Activated CD4-positive, alpha-beta memory T cell treated with anti-CD3 and anti-CD28 coated beads, Interleukin-2, amount 10 ng/mL, durations not matched to agents 7 days and 5 days (primary cell): ENCODE measurements at places on chromosomes 3 and 15.

DNA sequence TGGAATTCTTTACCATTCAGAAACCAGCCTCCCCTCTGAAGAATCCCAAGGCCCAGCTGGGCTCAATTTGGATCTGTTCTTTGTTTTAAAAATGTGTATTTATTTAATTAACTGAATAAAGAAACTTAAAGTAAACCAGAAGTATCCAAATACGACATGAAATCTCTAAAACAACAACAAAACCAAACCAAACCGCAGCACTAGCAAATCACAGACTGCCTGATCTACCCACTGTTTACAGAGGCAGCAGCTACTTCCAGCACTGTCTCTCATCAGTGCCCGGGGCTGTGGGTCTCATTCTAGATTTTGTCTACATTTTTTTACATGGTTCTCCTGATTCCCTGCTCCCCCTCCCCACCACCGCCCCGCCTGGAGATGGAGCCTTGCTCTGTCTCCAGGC is 2.3 kb downstream of the FLNB start:
- no peak for DNase-seq
- H3K36me3 ChIP-seq: peaks cover 8% of the 10 kb centered on the region
- no peaks in the 10 kb centered on the region for H3K27me3 ChIP-seq
- no peak overlapping the region for H3K4me3 ChIP-seq
- peaks cover 50% of the 10 kb centered on the region for H3K4me1 ChIP-seq

- peaks cover 2% of the 10 kb centered on the region for H3K27me3 ChIP-seq
- H3K36me3 ChIP-seq: no peaks in the 10 kb centered on the region
- DNase-seq: no peak
- no peak overlapping the region for H3K4me3 ChIP-seq
- peaks cover 7% of the 10 kb centered on the region for H3K4me1 ChIP-seq
Observed at GRCh38 chr3:13148126-13148525, 74.9 kb upstream of the IQSEC1 start.

GRCh38 chr3:26915208-26915607 is 292.6 kb downstream of the LRRC3B start:
- no peaks in the 10 kb centered on the region for H3K27me3 ChIP-seq
- DNase-seq: no peak
- no peaks in the 10 kb centered on the region for H3K36me3 ChIP-seq
- H3K4me3 ChIP-seq: no peak overlapping the region
- no peaks in the 10 kb centered on the region for H3K4me1 ChIP-seq

DNA sequence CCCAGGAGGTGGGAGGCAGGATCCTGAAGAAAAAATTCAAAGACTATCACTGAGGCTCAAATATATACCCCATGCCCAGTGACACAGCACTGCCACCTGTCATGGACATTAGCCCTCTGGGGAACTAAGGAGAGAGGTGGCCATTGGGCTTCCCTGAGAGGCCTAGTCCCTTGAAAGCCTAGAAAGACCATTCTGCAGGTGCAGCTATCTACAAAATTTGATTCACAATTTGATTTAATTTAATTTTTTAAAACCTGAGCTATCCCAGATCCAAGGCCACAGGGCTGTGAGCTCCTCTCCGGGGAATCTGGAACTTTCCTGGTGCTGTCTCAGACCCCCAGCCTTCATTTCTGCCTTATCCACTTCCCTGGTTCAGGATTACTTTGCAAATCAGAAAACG is 16.9 kb upstream of the KLHL24 start:
- no peaks in the 10 kb centered on the region for H3K36me3 ChIP-seq
- no peak overlapping the region for H3K27ac ChIP-seq
- no peak for DNase-seq
- no peak overlapping the region for H3K4me3 ChIP-seq
- no peaks in the 10 kb centered on the region for H3K4me1 ChIP-seq
- peaks cover 5% of the 10 kb centered on the region for H3K27me3 ChIP-seq

GRCh38 chr3:18295171-18295920 is 129.8 kb downstream of the SATB1 start:
- no peak overlapping the region for H3K27ac ChIP-seq
- H3K4me3 ChIP-seq: no peak overlapping the region
- peaks cover 9% of the 10 kb centered on the region for H3K27me3 ChIP-seq
- H3K36me3 ChIP-seq: no peaks in the 10 kb centered on the region
- H3K4me1 ChIP-seq: no peaks in the 10 kb centered on the region
- peak; percentile 32 for DNase-seq

- DNase-seq: no peak
- no peak overlapping the region for H3K4me3 ChIP-seq
- no peak overlapping the region for H3K27ac ChIP-seq
- no peaks in the 10 kb centered on the region for H3K4me1 ChIP-seq
- H3K36me3 ChIP-seq: no peaks in the 10 kb centered on the region
Observed at GRCh38 chr3:144989807-144990206, 1018.2 kb downstream of the DIPK2A start.

DNA sequence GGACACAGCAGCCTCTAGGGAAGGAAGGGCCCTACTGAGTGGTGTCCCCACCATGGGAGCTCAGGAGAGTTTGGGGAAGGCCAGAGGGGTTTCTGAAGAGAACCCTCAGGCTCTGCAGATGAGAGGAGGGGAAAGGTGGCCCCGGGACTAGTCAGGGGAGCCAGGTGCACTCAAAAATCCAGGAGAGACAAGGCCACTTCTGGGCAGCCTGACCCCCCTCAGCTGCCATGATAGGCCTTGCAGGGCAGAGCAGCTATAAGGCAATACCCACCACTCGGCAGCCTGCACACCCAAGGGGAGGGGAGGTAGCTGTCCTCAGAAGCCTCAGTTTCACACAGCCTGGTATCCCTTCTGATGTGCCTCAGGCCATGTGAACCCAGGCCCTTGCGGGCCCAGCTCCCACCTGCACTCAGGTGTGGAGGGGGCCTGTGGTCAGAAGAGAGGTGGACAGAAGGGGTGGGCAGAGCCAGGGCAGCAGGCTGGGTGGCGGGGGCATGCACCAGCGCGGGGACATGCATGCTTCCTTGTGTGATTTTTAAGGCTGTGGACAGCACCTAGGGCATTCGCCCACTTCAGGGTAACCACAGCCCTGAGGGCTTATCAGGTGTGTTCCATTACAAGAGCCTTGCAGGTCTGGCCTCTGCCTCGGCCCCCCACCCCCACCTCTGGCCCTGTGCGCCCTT is 34.6 kb downstream of the SRPRB start:
- no peaks in the 10 kb centered on the region for H3K4me1 ChIP-seq
- H3K27ac ChIP-seq: no peak overlapping the region
- H3K27me3 ChIP-seq: no peaks in the 10 kb centered on the region

DNA sequence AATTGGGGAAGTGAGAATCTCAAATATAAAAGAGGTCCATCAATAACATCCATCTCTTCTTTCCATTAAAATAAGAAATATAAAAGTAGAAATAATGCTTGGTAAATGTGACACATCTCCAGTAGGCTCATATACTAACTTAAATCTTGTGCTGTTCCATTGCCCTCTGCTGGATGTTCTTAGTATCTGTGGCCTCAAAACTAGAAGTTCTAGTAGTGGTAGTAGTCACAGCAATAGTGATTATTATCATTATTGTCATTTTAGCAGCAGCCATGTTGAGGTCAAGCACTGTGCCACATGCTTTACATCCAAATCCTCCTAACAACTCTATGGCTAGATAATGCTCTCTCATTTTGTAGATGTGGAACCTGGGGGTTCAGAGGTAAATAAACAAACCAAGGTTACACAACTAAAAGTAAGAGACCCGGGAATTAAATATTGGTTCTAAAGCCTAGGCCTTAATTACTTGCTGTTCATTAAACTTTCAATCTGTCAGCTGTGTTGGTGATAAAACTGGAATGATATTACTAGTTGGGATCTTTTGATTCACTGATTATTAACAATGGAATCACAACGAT is 20.2 kb upstream of the BTLA start:
- no peaks in the 10 kb centered on the region for H3K27me3 ChIP-seq
- DNase-seq: peak; percentile 33
- no peak overlapping the region for H3K27ac ChIP-seq
- peaks cover 12% of the 10 kb centered on the region for H3K36me3 ChIP-seq
- H3K4me1 ChIP-seq: peaks cover 31% of the 10 kb centered on the region

- no peak overlapping the region for H3K27ac ChIP-seq
- DNase-seq: no peak
- no peaks in the 10 kb centered on the region for H3K4me1 ChIP-seq
- H3K4me3 ChIP-seq: no peak overlapping the region
Observed at GRCh38 chr3:67916353-67916752, 261.9 kb upstream of the SUCLG2 start.

DNA sequence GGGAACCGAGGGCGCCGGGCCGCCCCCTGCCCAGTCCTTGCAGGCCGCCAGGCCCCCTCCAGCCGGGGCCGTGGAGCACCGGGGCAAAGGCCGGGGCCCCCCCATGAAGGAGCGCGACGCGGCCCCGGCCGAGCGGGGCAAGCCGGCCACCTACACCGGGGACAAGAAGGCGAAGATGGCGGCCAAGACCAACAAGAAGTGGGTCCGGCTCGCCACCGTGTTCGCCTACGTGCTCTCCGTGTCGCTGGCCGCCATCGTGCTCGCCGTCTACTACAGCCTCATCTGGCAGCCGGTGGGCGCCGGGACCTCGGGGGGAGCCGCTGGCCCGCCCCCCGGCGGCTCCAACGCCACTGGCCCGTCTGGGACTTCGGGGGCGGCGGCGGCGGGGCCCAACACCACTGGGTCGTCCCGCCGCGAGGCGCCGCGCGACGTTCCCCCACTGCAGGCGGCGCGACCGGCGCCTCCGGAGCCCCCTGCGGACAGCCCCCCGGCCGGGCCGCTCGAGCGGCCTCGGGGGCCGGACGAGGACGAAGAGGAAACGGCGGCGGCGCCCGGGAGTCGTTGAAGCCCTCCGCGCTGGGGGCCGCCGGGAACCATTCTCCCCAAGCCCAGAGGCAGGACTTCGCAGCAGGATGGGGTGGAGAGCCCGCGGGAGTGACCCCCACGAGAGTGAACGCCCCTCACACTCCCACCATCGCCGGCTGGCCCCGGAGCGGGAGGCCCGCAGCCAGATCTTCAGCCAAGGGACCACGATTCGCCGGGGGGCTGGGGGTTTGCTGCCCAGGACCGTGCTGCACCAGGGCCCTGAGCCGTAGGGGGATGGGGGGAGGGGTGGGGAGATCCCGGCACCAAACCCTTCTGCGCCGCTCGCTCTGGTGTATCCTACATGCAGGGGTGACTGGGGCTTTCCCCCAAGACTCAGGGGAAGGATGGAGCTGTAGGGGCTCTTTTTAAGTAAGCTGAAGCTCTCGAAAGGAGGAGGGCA is 753 bp downstream of the INAFM2 start:
- DNase-seq: no peak
- peaks cover 6% of the 10 kb centered on the region for H3K36me3 ChIP-seq
- H3K4me1 ChIP-seq: peaks cover 42% of the 10 kb centered on the region
- no peak overlapping the region for H3K27ac ChIP-seq
- peak overlapping the region; percentile 63 for H3K4me3 ChIP-seq

DNA sequence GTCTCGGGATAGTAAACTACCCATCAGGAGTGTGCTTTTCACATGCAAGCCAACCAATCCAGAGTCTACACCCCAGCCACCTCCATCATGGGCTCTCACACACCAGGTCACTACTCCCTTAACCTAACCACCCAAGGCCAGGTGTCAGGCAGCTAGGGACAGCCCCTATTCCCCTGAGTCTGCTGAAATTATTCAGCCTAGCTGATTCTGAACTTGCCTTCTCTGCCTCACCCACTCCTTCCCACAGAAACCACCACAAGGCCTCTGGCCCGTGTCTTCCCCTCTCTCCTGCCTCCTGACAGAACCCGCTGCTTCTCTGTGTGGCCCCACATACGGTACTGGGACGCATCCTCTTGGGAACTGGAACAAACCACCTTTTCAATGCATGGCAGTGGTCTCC is 82.1 kb downstream of the PCSK6 start:
- H3K36me3 ChIP-seq: no peaks in the 10 kb centered on the region
- no peak overlapping the region for H3K27ac ChIP-seq
- no peaks in the 10 kb centered on the region for H3K4me1 ChIP-seq
- no peaks in the 10 kb centered on the region for H3K27me3 ChIP-seq
- H3K4me3 ChIP-seq: no peak overlapping the region
- no peak for DNase-seq

DNA sequence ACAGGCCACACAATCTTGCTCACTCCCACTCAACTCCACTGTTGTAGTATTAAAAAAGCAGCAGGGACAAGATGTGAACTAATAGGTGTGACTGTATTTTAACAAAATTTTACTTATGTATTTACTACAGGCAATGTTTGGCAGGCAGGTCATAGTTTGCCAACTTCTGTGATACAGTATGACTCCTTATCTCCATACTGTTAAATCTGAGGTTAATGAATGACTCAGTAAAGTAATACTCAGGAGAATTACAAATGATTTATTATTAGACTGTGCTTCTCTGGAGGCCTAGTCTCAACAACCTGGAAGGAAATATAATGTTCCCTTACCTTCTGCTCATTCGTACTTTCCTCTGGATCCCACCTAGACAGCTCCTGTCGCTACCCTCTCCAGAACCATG is 258.6 kb upstream of the KCNMB2 start:
- no peak for DNase-seq
- no peak overlapping the region for H3K27ac ChIP-seq
- no peak overlapping the region for H3K4me3 ChIP-seq
- H3K27me3 ChIP-seq: no peaks in the 10 kb centered on the region
- H3K4me1 ChIP-seq: no peaks in the 10 kb centered on the region

GRCh38 chr15:90000186-90001001 is 730 bp upstream of the ZNF710 start:
- peak overlapping the region; percentile 99 for H3K4me3 ChIP-seq
- peak overlapping the region; percentile 92 for H3K27ac ChIP-seq
- H3K27me3 ChIP-seq: peaks cover 3% of the 10 kb centered on the region
- peaks cover 49% of the 10 kb centered on the region for H3K4me1 ChIP-seq
- peaks cover 13% of the 10 kb centered on the region for H3K36me3 ChIP-seq

DNA sequence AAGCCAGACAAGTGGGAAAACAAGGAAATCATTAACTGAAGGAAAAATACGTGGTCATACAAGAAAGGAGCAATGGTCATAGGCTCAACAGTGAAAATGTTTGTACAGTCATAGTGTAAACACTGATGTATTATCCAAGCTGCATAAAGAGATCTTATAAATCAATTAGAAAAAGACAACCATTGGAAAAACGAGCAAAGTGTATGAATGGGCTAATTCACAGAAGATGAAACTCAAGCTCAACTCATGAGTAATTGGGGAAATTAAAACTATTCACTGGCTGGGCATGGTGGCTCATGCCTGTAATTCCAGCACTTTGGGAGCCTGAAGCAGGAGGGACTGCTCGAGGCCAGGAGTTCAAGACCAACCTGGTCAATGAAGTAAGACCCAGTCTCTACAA is 6.4 kb upstream of the IGF2BP2 start:
- H3K27ac ChIP-seq: no peak overlapping the region
- peaks cover 50% of the 10 kb centered on the region for H3K27me3 ChIP-seq
- no peaks in the 10 kb centered on the region for H3K36me3 ChIP-seq
- H3K4me1 ChIP-seq: peaks cover 5% of the 10 kb centered on the region
- no peak for DNase-seq

DNA sequence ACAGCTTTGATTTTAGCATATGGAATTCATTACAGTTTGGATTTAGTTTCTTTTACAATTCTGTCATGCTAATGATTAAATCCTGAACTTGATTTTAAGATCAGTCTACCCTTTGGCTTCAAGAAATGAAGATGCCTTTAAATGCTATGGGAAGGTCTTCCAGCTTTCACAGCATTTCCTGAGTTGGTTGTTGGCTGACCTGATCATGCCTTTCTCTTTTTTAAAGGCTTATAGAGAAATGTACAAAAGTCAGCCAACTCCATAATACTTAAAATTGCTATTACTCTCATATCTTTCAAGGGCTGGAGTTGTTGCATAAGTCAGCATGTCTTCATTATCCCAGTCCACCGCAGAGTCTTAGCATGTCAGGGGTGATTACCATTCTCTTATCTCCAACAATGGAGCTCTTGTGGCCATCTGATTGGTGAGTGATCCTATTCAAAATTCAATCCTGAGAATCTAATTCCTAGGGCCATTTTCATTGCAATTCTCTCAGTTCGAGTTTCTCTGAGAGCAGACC is 123.8 kb downstream of the GMNC start:
- no peak overlapping the region for H3K27ac ChIP-seq
- no peak for DNase-seq
- H3K36me3 ChIP-seq: no peaks in the 10 kb centered on the region
- H3K4me1 ChIP-seq: no peaks in the 10 kb centered on the region
